ENCODE measurements at places on chromosomes 16 and 17. TPM values are rescaled to one million over a fixed set of nuclear protein-coding genes. Genes with fewer than 3 reads are reported as not detected.

- peak; percentile 91 for DNase-seq
Measured at GRCh38 chr17:41665566-41666236, 23.0 kb upstream of the EIF1 start.

The NACA2 gene
- total RNA-seq: not detected

The CACNG3 gene
- total RNA-seq: not detected

- DNase-seq: peak; percentile 40
Measured at GRCh38 chr17:20008242-20009051, 712 bp upstream of the SPECC1 start.

The SHBG gene
- total RNA-seq: 0.55 TPM

DNA sequence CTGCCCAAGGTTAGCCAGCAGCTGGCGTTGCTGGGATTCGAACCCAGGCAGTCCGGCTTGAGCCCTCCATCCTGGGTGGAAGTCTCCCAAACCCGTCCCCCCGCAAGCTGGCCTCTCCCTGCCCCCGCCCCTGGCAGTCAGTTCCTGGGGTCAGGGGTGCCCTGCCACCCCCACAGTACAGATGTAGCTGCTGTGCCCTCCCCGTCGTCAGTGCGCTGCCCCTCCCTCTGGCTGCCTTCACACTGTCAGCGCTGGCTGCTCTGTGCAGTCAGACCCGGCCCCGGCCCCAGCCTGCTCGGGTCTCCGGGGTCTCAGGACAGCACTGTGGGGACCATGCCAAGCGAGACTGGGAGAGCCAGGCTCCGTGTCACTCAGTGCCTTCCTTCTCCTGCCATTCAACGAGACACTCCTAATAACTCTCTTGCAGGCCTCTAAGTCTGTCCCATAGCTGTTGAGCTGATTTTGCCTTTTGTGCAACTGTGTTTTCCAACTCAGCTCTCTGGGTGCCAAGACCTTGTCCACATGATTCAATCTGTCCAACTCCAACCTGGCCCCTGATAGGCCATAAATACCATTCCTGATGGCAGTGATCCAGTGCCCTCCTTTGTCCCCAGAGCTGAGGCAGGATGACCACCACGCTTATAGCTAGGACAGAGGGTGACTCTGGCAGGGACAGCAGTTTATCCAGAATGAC, 55.5 kb upstream of the IL34 start:
- DNase-seq: no peak

The SLC22A31 gene
- total RNA-seq: 0.27 TPM

DNA sequence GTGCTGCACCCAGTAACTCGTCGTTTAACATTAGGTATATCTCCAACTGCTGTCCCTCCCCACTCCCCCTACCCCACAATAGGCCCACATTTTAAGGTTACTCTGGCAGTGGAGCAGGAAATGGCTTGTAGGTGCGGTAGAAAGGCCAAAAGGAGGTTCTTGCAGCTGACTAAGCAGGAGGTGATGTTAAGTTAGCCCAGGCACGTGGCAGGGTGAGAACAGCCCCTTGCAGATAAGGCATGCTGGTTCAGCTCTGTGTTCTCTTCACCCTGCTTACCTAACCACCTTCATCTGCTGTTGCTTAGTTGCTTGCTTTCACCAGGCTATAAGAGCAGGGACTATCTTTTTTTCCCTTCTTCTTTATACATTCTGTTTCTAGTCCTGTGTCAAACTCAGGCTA, 1082.8 kb upstream of the RBFOX1 start:
- DNase-seq: no peak

DNA sequence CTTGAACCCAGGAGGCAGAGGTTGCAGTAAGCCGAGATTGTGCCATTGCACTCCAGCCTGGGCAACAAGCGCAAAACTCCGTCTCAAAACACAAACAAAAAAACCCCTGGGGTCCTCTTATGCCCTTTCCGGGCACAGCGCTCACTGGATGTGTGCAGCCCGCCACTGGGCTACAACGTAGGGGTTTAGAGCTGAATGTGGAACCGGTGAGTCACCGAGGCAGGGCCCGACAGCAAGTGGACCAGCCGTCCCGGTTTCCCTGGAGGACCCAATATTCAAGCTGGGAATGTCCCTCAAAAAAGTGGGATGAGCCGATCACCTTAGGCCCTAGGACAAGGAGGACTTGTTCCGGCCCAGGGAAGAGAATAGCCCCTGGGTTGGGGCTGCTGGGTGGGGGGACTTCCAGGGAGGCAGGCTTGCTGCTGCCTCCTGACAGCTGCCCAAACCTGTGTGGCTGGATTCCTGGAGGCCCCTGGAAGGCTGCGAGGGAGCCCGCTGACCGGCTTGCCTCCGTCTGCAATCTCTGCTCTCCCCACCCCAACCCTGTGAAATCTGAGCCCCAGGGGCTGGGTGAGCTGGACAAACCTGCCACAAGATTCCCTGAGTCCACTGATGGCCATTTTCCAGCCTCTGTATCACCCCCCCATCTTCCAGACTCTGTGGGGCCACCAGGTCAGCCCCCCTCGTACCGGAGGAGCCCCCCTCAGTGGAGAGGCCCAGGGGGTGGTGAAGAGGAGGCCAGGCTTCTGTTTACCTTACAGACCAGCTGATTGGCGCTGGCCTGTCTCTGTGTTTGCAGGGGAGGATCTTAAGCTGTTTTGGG, 2.9 kb upstream of the CLDN9 start:
- no peak for DNase-seq

DNA sequence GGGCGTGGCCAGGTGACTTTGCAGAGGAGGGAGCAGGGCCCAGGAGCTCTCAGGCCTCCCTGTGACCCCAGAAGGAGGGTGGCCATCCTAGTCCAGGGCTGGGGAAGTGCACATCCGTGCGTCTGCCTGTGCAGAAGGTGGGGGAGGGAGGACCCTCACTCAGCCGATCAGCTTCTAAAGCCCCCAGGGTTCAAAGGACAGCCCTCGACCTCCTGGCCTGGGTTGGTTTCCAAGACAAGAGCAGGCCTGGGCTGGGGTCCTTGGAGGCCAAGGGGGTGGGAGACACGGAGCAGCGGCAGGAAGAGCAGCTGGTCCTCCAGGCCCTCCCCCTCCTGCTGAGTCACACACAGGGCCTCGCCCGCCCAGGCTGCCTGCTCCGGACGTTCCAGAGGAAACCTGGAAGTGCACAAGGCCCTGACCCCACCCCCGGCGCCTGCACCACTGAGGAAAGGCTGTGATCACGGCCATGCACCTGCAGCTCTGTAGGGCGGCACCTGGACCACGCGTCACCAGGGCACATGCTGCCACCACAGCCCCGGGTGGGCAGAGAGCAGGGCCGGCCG, 67.1 kb upstream of the ZNF469 start:
- DNase-seq: peak; percentile 77

DNA sequence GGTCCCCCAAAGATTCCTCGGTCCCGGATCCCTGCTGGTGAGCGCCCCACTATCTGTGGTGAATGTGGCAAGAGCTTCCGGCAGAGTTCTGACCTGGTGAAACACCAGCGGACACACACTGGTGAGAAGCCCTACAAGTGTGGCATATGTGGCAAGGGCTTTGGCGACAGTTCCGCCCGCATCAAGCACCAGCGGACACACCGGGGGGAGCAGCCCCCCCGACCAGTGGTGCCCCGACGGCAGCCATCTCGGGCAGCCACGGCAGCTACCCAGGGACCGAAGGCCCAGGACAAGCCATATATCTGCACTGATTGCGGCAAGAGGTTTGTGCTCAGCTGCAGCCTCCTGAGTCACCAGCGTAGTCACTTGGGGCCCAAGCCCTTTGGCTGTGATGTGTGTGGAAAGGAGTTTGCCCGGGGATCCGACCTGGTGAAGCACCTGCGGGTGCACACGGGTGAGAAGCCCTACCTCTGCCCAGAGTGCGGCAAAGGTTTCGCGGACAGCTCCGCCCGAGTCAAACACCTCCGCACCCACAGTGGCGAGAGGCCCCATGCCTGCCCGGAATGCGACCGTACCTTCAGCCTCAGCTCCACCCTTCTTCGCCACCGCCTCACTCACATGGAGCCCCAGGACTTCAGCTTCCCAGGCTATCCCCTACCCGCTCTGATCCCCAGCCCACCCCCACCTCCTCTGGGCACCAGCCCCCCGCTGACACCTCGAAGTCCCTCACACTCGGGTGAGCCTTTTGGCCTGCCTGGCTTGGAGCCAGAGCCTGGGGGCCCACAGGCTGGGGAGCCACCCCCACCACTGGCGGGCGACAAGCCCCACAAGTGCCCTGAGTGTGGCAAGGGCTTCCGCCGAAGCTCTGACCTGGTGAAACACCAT, 2.8 kb downstream of the ZNF48 start:
- DNase-seq: no peak

DNA sequence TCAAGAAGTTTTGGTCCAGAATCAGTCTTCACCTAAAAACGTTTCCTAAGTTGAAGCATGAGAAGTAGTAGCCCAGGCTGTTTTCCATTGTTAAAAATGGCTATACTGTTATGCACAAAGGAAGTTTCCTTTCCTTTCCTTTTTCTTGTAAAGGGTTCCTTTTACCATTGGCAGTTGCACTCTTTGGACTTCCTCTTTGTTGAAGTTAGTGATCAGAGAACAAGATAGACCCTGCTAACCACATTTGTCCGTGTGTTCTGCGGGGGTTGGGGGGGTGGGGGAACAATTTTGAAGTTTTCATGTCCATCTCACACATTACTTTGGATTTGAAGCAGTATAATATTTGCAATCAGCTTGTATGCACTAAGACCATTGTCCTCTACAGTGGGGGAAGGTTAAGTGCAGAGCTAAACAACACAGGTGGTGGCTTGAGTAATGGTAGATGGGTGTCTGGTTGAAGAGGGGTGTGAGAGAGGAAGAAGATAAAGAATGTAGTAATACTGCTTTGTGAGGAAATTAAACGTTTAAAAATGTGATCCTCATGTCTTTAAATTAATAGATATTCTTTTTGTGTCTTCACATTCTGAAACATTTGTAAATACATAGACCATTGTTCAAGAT, 1.4 kb downstream of the LPCAT2 start:
- DNase-seq: no peak

The SPNS2 gene
- 14.2 TPM for total RNA-seq

The GPR179 gene
- total RNA-seq: 0.09 TPM

- DNase-seq: no peak
Measured at GRCh38 chr16:53870831-53871230, 166.9 kb downstream of the FTO start.

DNA sequence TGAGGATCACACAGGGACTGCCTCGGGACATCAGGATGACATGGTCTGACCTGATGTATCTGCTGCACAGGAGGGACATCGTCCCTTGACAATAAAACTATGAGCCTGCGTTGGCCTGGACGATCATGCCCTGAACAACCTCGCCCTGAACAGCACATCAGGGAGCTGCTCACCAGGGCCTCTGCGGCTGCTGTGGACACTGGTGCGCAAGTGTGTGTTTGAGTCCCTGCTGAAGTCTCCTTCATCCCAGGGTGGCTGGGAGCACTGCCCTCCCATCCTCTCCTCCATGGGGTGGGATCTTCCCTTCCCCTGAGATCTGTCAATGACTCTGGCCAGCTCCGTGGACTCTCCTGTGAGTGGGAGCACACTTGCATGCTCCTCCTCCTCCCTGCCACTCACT, 257.8 kb downstream of the RBFOX3 start:
- peak; percentile 3 for DNase-seq

The PTX4 gene
- not detected for total RNA-seq

DNA sequence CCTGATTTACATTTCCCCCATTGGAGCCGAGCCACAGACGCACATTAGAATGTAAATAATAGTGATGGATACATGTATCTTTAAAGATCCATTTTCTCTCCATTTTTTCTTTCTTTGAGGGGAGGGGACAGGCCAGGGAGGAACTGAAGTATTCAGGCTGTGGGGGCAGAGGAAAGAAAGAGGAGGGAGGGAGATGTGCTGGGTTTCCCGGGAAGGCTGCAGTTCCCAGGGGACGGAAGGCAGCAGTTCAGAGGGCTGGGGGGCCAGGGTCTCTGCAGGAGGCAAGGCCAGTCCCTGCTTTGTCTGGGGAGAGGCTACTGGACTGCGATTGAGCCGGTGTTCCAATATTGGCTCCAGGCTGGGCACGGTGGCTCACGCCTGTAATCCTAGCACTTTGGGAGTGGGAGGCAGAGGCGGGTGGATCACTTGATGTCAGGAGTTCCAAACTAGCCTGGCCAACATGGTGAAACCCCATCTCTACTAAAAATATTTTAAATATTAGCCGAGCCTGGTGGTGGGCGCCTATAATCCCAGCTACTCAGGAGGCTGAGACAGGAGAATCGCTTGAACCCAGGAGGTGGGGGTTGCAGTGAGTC, 94.2 kb upstream of the LHX1 start:
- no peak for DNase-seq

DNA sequence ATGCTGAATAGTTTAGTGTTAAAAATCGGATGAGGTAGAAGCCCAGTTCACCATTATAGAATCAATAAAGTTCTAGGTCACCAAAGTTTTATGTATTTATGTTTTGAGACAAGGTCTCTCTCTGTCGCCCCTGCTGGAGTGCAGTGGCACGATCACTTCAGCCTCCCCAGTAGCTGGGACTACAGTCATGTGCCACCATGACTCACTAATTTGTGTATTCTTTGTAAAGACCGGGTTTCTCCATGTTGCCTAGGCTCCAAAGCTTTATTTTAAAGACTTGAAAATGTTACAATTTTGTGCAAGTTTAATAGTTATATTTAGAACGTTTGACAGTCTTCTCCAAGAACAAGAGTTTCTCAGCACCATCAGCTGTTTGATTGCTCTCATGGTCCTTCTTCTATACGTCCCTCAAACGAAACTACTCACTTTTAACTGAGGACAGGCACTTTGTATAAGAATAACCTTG, 32.1 kb downstream of the NDE1 start:
- peak; percentile 30 for DNase-seq

The C17orf78 gene
- total RNA-seq: not detected

DNA sequence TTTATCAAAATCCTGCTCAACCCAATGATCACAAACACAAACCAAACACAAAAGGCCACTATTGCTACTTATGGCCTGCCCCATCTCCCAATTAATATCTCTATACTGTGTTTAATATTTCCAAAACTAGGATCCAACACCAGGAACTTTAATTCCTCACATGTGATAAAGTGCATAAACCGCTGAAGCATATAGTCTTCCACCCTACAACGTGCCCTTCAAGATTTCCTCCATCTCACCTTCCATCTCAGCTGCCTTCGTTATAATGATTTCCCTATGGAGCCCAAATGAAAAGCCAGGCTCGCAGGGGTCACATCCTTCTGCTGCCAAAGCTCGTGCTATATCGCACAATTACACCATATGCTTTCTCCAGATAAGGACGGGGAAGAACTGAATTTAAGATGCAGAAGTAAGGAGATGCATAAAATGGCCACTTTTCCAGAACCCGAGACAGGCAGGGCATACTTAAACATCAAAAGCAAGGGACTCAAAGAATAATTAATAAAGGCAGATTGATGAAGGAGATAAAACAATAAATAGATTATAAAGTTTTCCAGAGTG, 1.8 kb downstream of the MYH10 start:
- DNase-seq: no peak

The TAF1C gene
- total RNA-seq: 33.6 TPM

GRCh38 chr17:34663714-34664113, 84.3 kb downstream of the TMEM132E start:
- DNase-seq: no peak

The ST6GALNAC1 gene
- total RNA-seq: 2.4 TPM
